ENCODE measurements at places on chromosomes 2 and 18. TPM values are rescaled to one million over a fixed set of nuclear protein-coding genes. Genes with fewer than 3 reads are reported as not detected.
A peak's percentile ranks its signal among the peaks of the same experiment; 100 is the strongest.

DNA sequence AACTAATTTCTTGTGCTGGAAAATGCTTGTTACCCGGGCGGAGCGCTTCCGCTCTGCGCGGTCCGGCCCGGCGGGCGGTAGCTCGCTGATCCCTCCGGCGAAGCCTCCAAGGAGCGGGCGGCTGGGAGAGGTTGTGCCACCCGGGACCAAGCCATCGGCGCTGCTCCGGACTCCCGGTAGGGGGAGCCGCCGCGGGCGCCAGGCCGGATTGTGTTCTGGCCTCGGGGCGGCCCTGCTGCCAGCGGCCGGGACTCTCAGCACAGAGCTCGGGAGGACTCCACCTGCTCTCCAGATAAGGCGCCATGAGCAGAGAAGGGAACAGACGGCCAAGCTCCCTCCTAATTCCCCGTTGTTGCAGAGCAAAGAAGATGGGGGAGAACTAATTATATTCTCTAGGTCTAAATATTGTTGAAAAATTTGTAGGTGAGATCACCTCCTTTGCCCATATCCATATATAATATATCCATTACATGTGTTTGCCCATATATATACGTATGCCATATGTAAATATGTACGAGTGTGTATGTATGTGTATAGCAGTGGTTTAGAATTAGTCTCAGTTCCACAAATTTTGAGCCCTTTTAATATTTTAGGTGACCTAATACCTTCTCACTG is 13.8 kb upstream of the SATB2 start:
- peak; percentile 72 for DNase-seq

GRCh38 chr2:67858886-67859285 is 203.9 kb downstream of the C1D start:
- DNase-seq = no peak

- no peak for DNase-seq
Measured at GRCh38 chr2:49224426-49225010, 70.2 kb upstream of the FSHR start.

GRCh38 chr18:9244376-9244775 is 90.2 kb upstream of the TWSG1 start:
- no peak for DNase-seq

- DNase-seq = no peak
Measured at GRCh38 chr2:128777196-128778035, 458.7 kb upstream of the HS6ST1 start.

DNA sequence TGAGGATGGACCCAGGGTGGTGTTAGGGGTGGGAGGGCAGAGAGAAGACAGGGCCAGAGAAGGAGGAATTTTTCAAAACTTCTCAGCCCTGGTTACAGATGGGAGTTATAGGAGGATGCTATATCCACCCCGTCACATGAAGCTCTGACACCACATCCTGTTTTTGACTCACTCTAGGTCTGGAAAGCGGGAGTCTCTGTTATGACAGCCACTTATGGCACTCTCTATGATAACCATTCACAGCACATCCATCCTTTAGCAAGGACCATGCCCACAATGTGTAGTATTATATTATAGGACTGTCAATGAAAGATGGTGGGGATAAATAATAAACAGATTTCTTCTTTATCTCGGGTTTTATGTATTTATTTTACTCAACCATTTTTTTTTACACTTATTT is 461.2 kb downstream of the CDH2 start:
- peak; percentile 75 for DNase-seq

- peak; percentile 23 for DNase-seq
Measured at GRCh38 chr2:146669735-146670134, 1175.1 kb upstream of the ACVR2A start.

DNA sequence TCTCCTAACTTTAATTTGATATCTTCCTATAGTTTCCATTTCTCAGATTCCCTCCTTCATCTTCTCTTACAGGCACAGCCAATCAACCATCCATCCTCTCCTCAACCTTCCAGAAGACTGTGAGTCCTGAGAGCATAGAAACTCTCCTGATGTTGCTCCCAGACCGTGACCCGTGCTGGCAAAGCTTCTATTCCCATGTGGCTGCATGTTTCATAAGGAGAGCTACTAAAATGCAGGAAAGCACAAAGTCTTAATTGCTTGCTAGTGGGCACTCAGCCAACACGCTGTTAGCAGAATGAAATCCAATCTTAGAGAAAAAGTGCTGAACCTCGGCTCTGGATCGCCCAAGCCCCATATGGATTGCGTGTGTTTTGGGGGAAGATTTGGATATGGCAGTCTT is 1244.7 kb upstream of the ZEB2 start:
- no peak for DNase-seq

DNA sequence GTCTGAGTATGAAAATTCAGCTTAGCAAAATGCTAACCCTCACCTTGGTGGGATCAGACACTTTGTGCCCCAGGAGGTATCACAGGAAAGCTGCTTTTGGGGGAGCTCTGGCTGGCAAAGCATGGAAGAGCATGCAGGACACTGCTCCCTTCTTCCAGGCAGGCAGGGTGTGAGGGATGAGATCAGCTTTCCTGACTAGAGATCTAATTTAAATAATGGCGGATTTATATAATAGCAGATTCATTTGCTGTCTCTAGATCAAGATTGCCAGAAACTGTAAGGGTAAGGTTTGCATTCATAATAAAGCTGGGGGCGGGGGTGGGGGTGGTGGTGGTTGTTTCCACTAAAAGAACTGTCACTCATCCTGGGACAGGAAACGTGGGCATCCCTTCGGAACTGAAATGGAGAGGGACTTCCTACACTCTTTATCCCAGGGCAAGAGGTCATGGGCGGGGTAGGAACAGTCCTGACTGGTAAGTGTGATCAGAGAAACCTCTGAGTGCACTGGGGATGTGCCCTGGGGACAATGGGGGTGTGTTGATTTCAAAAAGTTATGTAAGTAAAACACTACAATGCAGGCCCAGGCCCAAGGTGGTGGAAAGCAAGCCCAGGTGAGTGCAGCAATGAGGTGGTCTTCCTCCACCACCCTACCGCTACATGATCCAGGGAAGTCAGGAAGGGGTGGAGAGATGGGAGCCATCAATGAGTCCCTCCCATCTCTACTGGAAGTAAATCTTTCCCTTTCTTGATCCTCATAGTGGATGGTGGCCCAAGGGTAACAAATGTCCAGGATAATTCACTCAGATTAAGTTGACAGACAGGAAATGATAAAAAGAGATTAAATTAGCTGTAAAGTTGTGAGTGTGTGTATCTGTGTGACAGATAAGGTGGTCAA is 171.4 kb upstream of the SERPINE2 start:
- DNase-seq = no peak

GRCh38 chr2:134988994-134989605 is 58.1 kb downstream of the MAP3K19 start:
- DNase-seq = no peak

DNA sequence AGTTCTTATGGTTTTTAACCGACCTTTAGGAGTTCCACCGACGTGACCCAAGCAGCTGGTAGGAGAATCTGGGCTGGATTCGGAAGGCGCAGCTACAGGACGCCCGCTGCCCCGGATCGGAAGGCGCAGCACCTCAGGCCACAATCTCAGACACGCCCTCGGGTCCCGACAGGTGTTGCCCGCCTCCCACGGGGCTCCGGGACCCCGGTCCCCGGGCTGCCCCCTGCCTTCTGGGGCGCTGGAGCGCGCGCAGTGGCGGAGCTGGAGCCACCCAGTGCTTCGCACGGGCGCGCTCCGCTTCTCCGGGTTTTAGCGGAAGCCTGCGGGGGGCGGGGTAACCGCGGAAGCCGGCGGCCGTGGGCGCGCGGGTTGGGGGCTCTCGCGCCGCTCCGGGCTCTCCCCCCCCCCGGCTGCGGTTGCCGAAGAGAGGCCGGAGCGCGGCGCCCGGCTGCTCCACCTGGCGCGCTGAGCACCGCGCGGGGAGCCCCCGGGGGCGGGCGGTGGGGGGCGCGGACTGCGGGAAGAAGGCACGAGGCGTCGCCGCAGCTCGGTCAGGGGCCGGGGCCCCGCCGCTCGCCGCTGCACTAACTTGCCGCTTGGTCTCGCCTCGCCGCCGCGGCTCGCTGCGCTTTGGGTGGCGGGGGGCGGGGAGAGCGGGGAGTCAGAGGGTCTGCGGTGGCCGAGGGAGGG is 718.8 kb downstream of the DPP10 start:
- no peak for DNase-seq

DNA sequence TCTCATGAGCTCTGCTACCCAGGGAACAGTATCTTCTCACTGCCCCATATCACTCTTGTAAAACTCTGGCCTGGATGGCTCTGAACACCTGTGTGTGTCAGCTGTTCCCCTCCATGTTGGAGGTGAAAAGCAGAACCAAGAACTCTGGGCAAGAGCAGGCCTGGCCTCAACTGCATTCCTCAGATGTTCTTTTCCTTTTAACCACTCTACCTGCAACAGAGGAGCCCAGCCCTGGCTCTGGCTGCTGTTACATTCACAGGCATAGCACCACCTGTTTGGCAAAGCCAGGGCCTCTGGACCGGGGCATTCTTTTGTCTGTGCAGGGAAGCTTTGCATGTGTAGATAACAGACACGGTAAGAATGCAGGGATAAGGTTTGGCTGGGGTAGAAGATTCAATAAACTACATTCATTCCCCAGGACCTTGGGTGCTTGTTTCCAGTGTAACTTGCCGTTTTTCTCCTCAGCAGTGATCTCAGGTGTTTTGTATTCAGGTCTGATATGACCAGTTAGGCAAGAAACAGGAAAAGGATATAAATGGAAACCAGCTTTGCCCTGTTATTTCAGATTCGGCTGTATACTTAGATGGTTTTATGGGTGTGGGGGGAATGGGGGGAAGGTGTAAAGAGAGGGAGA is 95.1 kb downstream of the SPTBN1 start:
- DNase-seq = no peak

DNA sequence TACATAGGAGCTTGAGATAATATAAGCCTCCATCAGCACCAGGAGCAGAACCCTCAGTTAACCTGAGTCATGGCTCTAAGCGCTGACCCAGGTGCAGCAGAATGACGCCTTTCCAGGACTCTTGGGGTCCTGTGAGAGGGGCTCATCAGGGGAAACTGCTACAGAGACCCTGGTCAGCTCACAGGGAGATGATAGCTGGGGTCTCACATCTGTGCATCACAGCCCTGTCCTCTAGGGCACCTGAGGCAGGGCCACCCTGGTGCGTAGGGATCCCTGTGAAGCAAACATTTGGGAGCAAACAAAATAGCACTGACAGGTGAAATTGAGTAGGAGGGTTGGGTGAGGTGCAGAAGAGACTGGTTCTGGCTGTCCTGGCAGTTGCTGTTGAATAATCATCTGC is 219.2 kb downstream of the SH3RF3 start:
- no peak for DNase-seq

- peak; percentile 40 for DNase-seq
Measured at GRCh38 chr2:154240921-154241379, 369.2 kb downstream of the GALNT13 start.

DNA sequence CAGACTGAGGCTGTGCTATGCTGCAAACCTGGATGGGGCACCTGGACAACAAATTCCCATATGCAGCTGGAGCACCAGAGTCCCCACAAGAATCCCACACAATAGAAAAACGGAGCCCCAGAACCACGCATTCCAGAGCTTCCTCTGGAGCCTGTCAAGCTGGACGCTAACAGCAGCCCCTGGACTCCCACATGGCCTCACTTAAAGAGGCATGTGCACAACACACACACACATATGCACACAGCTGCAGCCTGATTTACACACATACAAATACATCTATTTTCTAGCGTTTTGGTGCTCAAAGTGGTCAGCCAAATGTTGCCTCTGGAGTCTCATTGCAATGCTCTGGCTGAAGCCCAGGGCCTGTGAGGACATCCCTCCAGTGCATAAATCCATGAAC is 632.7 kb upstream of the ID2 start:
- no peak for DNase-seq

GRCh38 chr2:172572981-172573380 is 17.1 kb downstream of the PDK1 start:
- DNase-seq = no peak

DNA sequence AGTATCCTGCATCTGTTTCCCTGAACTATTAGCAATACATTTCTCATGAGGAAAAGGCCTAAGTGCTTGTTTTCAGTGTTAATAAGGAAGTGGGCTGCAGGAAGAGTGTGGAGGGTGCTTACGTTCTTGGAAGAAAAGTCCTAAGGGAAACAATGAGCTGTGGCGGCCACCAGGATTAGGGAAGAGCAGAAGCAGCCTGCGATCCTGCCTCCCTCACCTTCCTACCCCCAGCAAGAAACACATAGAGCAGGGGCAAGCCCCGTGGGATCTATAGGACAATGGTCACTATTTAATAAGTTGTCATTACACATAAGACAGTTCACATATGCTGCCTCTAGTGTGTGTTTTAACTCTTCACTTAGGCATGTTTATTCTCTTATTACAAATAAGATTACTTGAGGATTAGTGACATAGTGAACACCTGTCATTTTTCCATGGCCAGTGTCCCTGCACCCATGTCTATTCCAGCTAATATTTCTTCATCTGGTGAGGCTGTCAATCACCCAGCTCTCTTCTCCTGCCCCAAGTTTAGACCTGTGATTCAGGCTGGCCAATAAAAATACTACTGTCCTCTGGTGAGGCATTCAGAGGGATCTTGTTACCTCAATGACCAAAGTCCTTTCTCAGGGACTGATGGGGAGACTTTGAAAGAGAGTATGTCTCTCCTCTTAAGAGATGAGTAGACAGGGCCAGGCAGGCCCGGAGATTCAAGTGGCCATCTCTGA is 510.9 kb upstream of the CELF4 start:
- DNase-seq = no peak

DNA sequence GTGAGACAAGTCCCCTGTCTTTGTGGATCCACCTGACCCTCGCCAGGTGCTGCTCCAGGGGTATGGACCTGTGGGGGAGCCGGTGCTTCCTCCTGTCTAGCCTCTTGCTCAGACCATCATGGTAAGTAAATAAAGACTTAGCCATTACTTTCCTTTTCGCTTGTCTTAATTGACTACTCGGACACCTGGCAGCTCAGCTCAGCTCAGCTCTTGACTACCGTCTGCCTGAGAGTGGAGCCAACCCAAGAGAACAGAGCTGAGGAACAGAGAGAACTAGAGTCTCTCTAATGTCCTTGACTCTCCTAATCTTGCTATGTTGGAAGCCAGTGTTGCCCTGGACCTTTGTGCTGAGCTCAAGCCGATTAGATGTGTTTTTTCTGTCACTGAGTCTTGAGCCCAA is 170.3 kb upstream of the CXCR4 start:
- DNase-seq = no peak

GRCh38 chr18:45652303-45653080 is 37.2 kb downstream of the SLC14A2 start:
- DNase-seq = peak; percentile 61

- DNase-seq = no peak
Measured at GRCh38 chr2:106191511-106192016, 2.5 kb downstream of the UXS1 start.

GRCh38 chr18:61471942-61472341 is 138.7 kb downstream of the CDH20 start:
- no peak for DNase-seq

GRCh38 chr2:65049010-65049639 is 7.1 kb upstream of the CEP68 start:
- no peak for DNase-seq

IL36B gene
- total RNA-seq = not detected

C2orf66 gene
- not detected for total RNA-seq

MEIS1 gene
- total RNA-seq = 2.5 TPM

SERPINB3 gene
- total RNA-seq = not detected

TBC1D8 gene
- total RNA-seq = 4.1 TPM

IL1R1 gene
- 0.43 TPM for total RNA-seq

MC4R gene
- not detected for total RNA-seq

IHH gene
- not detected for total RNA-seq
